Fibroblast of skin of right biceps (primary cell): ENCODE measurements at places on chromosomes 12 and 14.

GRCh38 chr14:49992448-49992847 is 99.6 kb downstream of the ARF6 start:
- no peak for DNase-seq

- no peak for DNase-seq
Measured at GRCh38 chr14:79436335-79436734, 775.0 kb downstream of the DIO2 start.

- peak; percentile 21 for DNase-seq
Measured at GRCh38 chr12:104669851-104670337, 213.1 kb downstream of the CHST11 start.

DNA sequence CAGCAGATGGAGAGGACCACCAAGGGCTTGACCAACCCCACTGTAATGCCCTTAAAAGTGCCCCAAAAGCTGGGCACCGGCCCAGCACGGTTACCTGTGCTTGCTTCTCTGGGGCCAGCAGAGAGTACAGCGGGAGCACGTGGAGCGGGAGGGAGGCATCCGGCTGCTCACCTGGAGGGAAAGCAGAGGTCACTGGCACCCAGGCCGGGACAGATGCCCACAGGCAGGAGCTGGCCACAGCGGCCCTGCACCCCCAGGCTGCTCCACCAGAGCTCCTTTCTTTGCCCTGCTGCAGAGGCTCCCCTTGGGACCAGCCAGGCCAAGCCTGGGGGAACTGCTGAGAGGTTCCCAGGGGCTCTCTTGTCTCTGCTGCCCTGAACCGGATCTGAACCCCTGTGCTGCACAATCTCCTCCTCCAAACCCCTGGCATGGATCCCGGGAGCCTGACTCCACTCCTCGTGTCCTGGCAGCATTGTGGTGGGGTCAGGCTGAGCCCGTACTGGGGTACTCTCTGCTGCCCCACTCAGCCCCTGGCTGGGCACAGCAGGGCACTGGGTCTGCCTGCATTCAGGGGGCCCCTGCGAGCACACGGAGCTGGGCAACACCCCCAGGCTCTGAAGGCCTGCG is 24.0 kb downstream of the DHX37 start:
- DNase-seq = no peak

DNA sequence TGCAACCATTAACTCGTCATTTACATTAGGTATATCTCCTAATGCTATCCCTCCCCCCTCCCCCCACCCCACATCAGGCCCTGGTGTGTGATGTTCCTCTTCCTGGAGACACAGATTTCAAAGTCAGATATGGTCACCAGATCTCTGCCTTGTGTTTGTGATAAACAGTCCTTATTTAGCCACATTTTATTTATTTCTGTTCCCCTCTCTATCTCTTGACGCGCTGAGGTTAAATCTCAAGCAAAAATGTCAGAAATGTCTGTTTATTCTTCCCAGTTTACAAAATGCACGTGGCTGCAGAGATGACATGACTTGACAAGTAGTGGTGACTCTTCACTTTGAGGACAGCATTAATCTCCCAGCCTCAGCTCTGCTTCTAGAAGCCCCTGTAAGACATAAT is 11.5 kb upstream of the RASSF3 start:
- no peak for DNase-seq

DNA sequence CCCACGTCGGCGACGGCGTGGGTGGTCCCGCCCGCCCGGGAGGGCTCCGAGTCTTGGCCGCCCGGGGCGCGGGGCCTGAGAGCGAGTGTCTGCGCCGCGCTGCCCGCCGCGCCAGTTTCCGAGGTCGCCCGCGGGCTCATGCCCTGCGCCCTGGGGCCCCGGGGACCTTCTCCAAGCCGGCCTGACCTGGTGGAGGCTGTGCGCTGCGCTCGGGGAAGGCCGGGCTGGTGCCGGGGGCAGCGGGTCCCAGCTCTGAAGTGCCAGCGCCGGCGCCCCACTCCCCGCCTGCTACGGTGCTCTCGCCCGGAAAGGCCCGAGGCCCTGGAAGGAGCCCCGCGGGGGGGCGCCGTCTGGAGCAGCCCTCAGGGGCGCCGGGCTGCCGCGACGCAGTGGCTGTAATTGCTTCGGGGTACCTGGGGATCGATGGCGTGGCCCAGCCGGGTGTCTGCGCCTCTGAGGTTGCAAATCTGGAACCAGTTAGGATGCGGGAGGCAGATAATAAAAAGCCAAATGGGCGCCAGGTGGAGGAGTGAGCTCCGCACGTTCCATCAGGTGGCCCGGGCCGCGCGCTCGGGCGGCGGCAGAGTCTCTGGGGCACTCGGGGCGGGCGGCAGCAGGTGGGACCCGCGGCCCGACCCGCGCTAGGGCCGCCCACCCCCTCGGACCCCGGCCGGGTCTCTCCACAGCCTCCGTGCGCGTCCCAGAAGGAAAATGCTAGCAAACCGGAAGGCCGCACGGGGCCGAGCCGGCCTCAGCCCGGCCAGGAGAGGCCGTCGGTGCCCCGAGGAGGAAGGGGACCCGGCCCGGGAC is 102.3 kb upstream of the DIO3 start:
- no peak for DNase-seq

DNA sequence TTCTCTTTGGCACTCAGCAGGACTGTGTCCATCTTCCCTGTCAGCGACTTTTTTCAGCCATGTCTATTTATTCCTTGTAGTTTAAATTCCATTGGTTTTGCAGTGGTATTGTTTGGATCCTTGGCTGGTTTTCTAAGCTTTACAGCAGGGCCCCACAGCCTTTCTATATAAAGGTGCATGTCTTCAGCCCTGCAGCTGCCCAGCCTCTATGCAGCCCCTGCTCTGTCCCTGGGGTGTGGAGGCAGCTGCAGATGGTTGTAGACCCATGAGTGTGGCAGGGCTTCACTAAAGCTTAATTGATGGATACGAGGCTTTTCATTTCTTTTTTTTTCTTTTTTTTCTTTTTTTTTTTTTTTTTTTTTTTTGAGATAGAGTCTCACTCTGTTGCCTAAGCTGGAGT is 29.7 kb downstream of the SFSWAP start:
- no peak for DNase-seq

- no peak for DNase-seq
Measured at GRCh38 chr14:24535737-24536136, 27.7 kb upstream of the CMA1 start.

DNA sequence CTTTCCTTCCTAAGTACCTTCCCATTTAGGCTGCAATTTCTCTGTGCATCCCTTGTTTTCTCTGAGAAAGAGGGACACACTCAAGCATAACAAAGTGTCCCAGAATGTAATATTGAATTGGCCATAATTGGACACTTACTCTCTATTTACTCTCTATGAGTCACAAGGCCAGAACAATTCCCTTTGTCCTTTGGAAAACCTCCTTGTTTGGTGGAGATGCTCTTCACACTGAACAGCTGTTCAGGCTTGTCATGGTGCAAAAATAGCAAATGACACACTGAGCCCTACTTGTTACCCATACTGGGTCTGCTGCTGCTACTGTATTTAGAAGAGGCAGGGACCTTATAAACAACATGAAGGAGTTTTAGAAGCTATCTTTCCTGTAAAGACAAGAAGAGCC is 1590.5 kb upstream of the TMEM132C start:
- DNase-seq = no peak

GRCh38 chr14:52329678-52330369 is 15.7 kb downstream of the PTGER2 start:
- no peak for DNase-seq

DNA sequence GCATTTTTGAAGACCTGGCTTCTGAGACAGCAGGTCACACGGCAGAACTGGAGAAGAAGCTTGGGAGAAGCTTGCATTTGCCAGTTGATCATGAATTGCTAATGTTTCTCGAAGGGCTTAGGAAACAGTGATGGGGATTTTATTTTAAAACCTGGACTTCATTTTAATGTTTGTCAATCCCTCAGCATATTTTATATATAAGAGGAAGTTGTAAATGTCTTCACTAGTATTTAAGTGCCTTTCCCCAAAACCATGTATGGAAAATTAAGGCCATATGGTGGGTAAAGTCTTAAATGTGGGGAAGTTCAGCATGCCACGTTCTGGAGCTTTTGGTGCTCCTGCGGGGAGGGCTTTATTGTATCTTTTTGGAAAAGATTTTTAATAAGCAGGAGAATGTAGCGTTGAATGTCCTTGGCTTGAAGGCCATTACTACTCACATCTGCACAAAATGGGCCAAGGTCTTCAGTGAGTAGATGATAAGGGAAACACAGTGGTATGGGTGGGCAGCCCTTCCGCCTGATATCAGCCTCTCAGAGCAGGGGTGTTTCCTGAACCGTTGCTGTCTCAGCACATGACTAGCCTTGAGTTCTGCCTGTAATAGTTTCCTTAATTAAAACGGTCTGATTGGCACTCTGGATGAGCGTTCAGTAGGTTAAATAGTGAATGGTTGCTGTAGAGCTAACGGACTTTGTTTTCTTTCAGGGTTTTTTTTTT is 511.4 kb downstream of the PCNX1 start:
- peak; percentile 56 for DNase-seq

DNA sequence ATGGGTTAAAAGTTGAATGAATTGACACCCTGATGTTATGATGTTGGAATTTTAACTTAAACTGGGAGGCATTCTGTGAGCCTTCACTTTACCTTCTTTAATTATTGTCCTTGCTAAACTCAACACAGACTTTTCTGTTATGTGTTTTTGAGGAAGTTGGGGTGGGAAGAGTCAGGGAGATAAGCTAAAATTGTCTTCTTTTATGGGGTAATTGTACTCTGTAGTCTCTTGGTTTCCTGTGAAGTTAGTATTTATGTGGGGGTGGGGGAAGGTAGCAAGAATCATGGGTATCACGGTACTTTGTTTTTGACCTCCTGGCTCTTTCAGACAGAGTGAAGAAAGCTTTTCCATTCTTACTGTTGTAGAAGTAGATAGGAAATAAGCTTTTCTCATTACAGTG is 32.9 kb downstream of the RAB21 start:
- no peak for DNase-seq

GRCh38 chr14:36521598-36522345 is 1.7 kb upstream of the NKX2-1 start:
- DNase-seq = no peak

DNA sequence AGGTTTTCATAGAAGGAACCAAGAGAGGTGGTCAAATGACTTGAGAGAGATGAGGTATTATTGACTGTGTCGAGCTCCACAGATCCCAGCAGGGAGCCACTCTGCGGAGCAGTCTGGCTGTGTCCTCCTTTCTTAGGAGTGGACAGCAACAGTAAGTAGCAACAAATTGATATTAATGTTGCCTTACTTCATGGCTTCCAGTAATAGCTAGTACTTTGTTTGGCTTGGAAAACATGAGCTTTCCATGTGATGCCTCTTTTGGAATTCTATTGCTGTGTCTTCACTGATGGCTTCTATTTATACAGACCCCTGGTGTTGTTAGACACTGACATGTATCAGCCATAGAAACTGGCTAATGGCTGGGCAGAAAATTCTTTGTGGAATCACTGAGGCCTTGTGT is 531.2 kb upstream of the CCDC196 start:
- DNase-seq = no peak

DNA sequence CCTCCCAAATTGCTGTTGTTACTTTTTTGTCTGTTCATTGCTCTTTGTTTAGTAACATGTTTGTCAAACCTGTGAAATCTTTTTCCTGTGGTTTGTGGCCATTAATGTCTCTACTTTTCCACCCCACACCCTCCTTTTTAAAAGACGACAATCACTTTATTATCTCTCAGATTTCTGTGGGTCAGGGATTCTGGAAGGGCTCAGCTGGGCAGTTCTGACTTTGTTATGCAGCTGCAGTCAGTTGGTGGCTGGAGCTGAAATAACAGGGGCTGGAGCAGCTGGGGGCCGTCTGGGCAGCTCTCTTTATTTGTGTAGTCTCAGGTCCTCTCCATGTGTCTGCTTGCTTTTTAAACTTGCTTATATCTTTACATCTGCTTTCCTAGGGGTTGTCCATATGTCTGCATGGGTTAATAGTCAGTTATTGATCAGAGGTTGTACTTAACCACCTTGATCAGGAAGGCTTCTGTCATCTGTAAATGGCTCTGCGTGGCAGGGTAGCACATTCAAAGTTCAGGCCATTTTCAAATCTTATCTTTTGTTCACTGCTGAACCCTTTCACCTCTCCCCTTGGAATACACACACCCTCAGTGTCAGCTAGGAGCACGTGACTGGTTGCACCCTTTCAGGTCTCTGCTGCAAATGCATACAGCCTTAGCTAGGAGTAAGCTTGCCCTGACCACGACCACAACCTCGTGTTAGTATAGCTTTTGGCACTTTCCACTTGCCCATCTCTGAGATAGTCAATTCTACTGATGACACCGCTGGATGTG is 27.9 kb downstream of the BORCS5 start:
- no peak for DNase-seq

DNA sequence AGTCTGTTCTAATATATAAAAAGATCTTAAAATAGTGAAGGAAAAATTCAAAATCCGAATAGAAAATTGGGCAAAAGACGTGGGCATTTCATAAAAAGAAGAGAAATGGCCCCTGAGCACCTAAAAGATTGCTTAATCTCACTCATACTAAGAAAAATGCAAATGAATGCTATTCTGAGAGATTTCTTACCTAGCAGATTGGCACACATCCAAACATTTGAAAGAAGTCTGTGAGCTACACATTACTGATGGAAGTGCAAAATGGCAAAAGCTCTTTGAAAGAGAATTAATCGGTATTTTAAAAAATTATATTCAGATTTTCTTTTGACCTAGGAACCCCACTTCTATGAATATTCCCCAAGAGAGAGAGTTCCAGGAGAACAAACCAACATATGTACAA is 280.4 kb upstream of the GARIN6 start:
- DNase-seq = no peak

- no peak for DNase-seq
Measured at GRCh38 chr14:44910821-44911220, 50.9 kb downstream of the KLHL28 start.

- DNase-seq = no peak
Measured at GRCh38 chr14:22580625-22581024, 8.4 kb downstream of the DAD1 start.

DNA sequence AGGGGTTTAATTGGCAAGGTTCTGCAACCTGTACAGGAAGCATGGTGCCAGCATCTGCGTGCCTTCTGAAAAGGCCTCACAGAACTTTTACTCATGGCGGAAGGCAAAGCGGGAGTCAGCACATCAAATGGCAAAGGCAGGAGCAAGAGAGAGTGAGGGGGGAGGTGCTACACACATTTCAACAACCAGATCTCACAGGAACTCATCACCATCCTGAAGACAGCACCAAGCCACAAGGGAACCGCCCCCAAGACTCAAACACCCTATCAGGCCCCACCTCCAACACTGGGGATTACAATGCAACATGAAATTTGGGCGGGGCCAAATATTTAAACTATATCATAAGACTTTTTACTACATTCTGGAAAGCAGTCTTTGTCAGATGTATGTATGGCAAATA is 38.0 kb upstream of the FKBP4 start:
- no peak for DNase-seq

- peak; percentile 68 for DNase-seq
Measured at GRCh38 chr12:61750604-61751003, 509.6 kb upstream of the USP15 start.

DNA sequence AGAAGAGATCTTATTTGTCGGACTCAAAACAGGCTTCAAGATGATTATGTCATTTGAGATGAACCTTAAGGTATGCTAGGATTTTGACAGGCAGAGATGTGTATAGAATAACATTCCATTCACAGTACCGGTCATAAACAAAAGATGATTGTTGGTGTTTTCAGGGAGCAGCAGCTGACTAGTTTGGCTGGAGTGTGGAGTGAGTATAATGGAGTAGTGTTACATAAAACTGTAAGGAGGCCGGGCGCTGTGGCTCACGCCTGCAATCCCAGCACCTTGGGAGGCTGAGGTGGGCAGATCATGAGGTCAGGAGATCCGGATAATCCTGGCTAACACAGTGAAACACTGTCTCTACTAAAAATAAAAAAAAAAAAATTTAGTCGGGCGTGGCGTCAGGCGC is 23.9 kb downstream of the SERPINA10 start:
- no peak for DNase-seq
